ENCODE measurements at places on chromosomes 4 and X. TPM values are rescaled to one million over a fixed set of nuclear protein-coding genes. Genes with fewer than 3 reads are reported as not detected.

Gene APLN
- total RNA-seq = 0.35 TPM

Gene OTC
- total RNA-seq = not detected

Gene GRPEL1
- total RNA-seq = 40.4 TPM

Gene KCND1
- 9.7 TPM for total RNA-seq

Gene PARM1
- 6.5 TPM for total RNA-seq

Gene CCDC110
- not detected for total RNA-seq

Gene GPR143
- total RNA-seq = 8.8 TPM

Gene MGAT4D
- total RNA-seq = not detected

All from Calu3 (cell line).